ENCODE measurements at places on chromosomes 6 and 20.

- no peak for DNase-seq
Observed at GRCh38 chr6:145602726-145603326, 132.5 kb downstream of the EPM2A start.

DNA sequence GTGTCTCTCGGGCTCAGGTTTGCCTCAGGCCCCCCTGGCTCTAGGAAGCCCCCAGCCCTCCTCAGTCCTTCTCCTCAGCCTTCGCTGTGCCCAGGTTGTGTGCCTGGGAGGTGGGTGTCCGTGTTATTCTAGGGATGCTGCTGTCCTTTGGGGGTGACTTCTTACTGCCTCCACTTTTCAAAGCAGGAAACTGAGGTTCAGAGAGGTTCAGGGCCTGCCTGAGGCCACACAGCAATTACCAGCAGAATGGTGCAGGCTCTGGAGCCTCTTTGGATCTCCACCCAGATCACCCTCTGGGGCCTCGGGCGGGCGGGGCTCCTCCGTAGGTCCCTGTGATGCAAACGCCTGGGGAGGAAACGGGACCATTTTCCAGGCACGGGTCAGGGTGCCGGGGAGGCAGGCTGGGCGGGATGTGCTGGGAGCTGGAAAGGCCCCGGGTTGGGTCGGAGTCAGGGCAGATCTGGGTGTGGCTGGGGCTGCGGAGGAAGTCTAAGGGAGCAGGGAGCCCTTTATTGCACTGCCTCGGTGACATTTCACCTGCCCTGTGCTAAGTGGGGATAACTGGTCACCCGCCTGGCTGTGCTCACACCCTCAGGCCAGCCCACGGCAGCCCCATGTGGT lies 23.2 kb downstream of the GATA5 start:
- no peak for DNase-seq

DNA sequence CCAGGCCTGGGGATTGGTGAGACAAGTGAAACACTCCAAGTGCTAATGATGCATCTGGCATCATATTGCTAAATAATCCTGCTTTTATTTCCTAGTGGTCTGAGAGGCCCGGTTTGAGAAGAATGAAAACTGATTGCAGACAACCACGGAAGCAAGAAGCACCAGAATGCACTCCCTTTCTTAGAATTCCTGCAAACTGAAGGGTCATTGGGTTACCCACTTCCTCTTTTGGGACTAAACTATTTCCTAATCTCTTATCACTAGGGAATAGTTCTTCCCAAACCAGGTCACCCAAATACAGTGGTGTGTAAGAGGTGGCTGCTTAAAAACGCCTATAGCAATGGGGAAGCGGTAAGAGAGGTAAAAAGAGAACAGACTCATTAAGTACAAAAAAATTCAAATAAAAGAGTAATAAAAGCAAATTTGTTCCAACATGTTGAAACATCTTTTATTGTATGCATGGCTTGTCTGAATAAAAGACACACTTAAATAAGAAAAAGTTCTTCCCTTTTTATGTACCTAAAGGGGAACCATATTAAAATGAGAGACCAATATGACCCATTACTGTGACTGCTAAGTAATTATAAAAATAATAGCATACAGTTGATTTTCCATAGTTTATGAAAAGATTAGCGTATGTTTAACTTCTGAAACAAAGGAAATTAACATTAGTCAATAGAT lies 125.8 kb downstream of the MYB start:
- no peak for DNase-seq

- DNase-seq: no peak
Observed at GRCh38 chr6:111959766-111960165, 86.5 kb upstream of the FYN start.

DNA sequence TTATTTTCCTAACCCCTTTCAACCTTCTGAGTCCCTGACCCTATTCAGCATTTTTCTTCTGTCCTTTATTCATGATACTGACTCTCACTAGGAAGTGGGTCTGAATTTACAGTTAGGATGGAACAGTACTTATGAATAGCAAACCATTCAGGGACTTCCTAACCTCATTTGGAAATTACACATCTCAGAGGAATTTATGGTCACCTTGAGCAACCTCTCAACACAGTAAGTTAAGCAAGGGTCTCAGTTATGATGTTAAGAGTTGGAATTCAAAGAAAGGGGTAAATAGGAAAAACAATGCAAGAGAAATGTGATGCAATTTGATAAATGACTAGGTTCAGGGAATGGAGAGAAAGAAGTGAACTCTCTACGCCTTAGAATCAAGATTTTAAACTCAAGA lies 97.3 kb downstream of the GPR6 start:
- DNase-seq: no peak

- no peak for DNase-seq
Observed at GRCh38 chr6:14986370-14986769, 259.5 kb upstream of the JARID2 start.

- DNase-seq: no peak
Observed at GRCh38 chr6:169425628-169426370, 172.2 kb upstream of the THBS2 start.

DNA sequence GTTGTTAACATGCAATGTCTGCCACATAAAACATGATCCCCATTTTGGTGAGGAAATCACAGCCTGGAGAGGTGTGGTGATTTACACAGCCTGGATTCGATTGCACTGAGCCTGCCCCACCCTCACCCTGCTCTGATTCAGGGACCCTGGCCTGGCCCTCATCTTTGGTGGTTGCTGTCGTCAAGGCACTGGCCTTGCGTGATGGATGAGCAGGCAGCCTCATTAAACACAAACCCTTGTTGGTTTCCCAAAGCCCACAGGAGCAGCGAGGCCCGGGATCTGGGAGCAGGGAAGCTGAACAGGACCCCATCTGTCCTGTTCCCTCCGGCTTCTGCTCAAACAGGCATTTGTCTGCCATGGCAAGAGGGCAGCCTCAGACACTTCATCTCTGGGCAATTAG lies 70.8 kb downstream of the CHMP4B start:
- DNase-seq: no peak

GRCh38 chr6:137861550-137862337 lies 5.3 kb upstream of the TNFAIP3 start:
- no peak for DNase-seq

- no peak for DNase-seq
Observed at GRCh38 chr20:11676630-11677287, 240.9 kb upstream of the BTBD3 start.

- no peak for DNase-seq
Observed at GRCh38 chr6:100493206-100493888, 28.6 kb upstream of the SIM1 start.
